ENCODE measurements at places on chromosomes 16 and 17. TPM values are rescaled to one million over a fixed set of nuclear protein-coding genes. Genes with fewer than 3 reads are reported as not detected.

The CIITA gene
- total RNA-seq: 88.6 TPM

The MYOCD gene
- total RNA-seq: under 0.01 TPM

The ZNF18 gene
- 5.4 TPM for total RNA-seq

The CCL13 gene
- not detected for total RNA-seq

The SPN gene
- total RNA-seq: 451 TPM

The KIF18B gene
- total RNA-seq: 0.81 TPM

The DNAI2 gene
- 0.27 TPM for total RNA-seq

The ZP2 gene
- not detected for total RNA-seq

The EVI2B gene
- total RNA-seq: 20.7 TPM

DNA sequence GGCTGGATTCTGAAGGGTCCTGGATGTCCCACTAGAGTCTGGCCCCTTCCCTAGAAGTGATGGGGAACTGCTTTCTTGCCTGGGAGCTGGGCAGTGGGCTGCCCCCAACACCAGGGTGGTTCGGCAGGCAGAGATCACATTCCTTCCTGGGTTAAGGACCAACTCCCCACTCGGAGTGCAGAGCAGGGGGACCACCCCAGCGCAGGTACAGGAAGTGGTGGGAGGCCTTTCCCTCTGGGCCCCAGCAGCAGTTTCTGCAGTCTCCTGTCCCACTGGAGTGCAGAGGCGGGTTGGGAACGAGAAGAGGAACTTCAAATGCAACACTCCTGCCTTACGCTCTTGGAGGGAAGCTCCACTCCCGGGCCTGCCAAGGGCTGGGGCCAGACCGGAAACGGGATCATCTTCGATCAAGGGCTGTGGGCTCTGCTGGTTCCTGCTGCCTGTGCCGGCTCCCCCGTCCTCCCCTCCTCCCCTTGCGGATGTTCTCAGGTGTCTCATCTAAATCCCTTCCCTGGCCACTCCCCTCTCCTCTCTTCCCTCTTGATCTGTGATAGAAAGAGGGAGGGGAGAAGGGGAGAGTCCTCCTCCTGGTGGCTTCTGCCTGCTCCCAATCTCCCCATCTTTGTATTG, 9.0 kb upstream of the NGFR start:
- DNase-seq: no peak

GRCh38 chr17:53527473-53527872, 295.3 kb upstream of the KIF2B start:
- no peak for DNase-seq

- no peak for DNase-seq
These were observed 21.2 kb upstream of the LGALS9 start for GRCh38 chr17:27609611-27610303.

- peak; percentile 63 for DNase-seq
These were observed 1.7 kb downstream of the SPHK1 start for GRCh38 chr17:76385892-76386786.

DNA sequence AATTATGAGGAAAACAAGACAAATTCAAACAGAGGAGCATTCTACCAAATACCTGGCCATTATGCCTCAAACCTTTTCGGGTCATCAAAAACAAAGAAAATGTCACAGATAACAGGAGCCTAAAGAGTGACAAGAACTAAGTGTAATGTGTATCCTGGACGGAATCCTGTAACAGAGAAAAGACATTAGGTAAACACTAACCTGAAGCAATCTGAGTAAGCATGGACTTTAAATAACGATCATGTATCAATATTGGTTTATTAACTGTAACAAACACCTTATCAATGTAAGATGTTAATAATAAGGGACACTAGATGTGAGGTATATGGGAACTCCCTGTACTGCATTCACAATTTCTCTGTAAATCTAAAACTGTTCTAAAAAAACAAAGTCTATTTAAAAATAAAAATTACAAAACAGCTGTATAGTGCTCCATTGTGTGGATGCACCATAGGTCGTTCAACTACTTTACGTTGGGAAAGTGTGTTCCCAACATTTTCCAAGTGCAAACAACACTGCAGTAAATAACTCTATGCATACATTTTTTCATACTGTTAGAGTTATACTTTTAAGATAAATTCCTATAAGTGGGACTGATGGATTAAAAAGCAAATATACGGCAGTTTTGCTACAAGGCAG, 14.8 kb downstream of the CMC2 start:
- DNase-seq: no peak

GRCh38 chr16:4389051-4389955, 17.7 kb downstream of the VASN start:
- no peak for DNase-seq

GRCh38 chr17:68693466-68693865, 92.3 kb upstream of the FAM20A start:
- no peak for DNase-seq

- DNase-seq: no peak
These were observed 6.1 kb downstream of the CEP112 start for GRCh38 chr17:66185862-66186261.

GRCh38 chr17:33164169-33164881, 128.8 kb downstream of the ASIC2 start:
- DNase-seq: no peak

DNA sequence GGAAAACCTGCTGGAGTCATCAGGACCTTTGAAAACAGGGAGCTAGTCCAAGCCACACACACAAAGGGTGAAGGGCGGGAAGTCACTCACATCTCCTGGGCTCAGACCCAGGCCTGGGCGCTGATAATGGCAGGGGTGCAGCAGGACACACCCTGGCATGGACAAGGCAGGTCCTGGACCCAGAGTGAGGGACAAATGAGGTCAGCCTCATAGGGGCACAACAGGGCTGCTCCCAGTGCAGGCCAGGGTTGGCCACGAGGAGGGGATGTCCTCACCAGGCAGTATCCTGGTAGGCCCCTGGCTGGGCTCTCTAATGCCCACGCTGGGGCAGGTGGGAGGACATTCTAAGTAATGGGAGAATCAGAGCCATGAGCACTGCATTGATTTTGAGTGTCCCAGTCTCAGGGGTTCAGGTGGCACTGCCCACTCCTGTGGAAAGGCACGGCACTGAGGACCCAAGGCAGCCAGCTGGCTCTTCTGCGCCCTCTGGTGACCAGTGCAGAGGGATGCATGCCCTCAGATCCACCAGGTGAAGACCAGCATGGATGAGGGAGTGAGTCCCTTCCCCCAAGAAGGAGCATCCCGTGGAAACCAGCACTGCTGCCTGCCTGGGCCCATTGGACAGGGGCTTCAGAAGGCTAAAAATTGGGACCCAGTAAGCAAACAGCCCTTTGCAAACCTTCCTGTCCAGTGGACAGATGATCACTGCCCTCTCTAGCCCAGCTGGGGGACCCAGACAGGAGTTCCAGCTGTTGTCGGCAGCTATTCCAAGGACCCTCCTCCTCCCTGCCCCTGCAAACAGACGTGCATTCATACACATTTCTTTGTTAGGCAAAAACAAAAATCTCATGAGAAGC, 23.4 kb upstream of the SREBF1 start:
- peak; percentile 55 for DNase-seq

- DNase-seq: no peak
These were observed 186.6 kb downstream of the SALL1 start for GRCh38 chr16:50964491-50964890.

GRCh38 chr16:6493555-6493954, 839.1 kb upstream of the RBFOX1 start:
- DNase-seq: no peak

- no peak for DNase-seq
These were observed 90.9 kb upstream of the PLCG2 start for GRCh38 chr16:81688182-81688581.

- DNase-seq: no peak
These were observed 319.2 kb downstream of the SOX9 start for GRCh38 chr17:72439893-72440502.

- no peak for DNase-seq
These were observed 2.8 kb downstream of the CSNK1D start for GRCh38 chr17:82270651-82271050.

- DNase-seq: no peak
These were observed 38.7 kb upstream of the AQP8 start for GRCh38 chr16:25177831-25178688.
